ENCODE measurements at places on chromosomes 6 and 20.

DNA sequence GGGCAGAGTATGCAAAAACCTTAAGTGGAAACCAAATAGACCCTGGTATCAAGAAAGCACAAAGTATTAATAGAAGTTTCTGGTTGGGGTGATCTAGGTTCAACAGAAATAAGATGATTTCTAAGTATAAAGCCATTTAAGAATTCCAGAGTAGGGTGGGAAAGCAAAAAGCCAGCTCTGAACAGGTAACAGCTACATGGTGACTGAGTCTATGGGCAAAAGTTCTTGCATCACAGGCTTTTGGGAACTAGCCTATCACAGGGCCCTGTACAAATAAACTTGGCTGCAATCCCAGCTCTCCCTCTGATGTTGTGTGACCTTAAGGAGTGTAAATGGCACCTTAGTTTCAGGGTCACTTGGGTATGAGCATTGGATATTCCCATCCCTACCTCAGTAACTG is 5.5 kb downstream of the TCF19 start:
- DNase-seq: no peak
- H3K4me1 ChIP-seq: peaks cover 11% of the 10 kb centered on the region
- H3K27me3 ChIP-seq: no peaks in the 10 kb centered on the region
- H3K27ac ChIP-seq: no peak overlapping the region

DNA sequence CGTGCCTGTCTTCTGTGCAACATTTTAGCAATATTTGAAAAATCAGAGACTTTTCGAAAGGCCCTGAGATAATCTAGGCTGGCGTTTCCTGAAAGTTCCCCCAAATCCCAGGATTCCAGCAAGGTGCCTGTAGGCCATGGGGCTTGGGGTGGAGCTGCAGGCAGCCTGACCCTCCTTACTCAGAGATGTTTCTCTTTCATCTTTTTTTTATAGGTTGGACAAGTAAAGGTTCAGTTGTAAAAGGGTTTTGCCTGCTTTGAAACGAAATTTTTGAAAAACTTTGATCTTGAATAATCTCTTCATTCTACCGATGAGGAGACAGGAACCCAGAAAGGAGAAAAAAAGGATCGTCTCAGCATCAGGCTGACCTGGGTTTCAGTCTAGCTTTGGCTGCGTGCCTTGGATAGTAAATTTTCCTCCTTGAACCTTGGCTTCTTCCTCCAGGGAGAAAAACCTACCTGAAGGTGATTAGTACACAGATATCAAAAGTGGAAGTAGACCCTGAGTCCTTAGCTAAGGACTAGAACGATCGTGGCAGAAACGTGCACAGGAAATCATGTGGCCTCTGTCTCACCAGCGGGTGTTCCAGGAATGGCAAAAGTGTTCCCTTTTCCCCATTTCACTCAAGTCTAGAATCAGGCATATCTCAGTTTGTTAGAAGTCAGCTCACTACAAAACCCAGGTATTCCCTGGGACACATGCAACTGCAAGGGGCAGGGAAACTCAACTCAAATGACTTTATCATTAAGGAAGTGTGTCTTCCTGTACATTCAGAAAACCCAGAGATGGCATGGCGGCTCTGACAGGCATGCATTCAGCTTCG is 128.2 kb upstream of the PTPN1 start:
- no peaks in the 10 kb centered on the region for H3K27me3 ChIP-seq
- DNase-seq: no peak
- H3K4me3 ChIP-seq: peak overlapping the region; percentile 35
- peaks cover 9% of the 10 kb centered on the region for H3K36me3 ChIP-seq
- peaks cover 52% of the 10 kb centered on the region for H3K4me1 ChIP-seq

- peaks cover 6% of the 10 kb centered on the region for H3K27me3 ChIP-seq
- no peaks in the 10 kb centered on the region for H3K4me1 ChIP-seq
- no peaks in the 10 kb centered on the region for H3K36me3 ChIP-seq
- DNase-seq: no peak
- no peak overlapping the region for H3K27ac ChIP-seq
These were observed 772.8 kb upstream of the GJE1 start for GRCh38 chr6:141359953-141360352.

DNA sequence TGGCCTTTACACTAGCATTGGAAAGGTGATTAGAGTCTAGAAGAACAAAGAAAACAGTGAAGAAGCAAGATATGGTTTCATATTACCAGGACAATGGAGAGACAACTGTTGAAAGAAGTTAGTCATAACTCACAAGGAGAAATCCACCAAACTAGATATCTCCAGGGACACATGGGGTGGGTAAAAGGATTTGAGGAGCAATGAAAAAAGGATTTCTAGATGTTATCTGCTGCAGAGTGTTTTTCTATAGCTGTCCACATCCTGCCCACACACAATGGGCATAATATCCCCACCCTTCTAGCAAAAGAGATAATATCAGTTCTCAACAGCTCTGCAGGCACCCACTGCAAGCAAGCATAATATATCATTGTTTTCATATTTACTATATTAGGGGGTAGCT is 303.1 kb downstream of the HAO1 start:
- H3K27ac ChIP-seq: no peak overlapping the region
- H3K4me1 ChIP-seq: no peaks in the 10 kb centered on the region
- H3K36me3 ChIP-seq: no peaks in the 10 kb centered on the region
- DNase-seq: no peak

DNA sequence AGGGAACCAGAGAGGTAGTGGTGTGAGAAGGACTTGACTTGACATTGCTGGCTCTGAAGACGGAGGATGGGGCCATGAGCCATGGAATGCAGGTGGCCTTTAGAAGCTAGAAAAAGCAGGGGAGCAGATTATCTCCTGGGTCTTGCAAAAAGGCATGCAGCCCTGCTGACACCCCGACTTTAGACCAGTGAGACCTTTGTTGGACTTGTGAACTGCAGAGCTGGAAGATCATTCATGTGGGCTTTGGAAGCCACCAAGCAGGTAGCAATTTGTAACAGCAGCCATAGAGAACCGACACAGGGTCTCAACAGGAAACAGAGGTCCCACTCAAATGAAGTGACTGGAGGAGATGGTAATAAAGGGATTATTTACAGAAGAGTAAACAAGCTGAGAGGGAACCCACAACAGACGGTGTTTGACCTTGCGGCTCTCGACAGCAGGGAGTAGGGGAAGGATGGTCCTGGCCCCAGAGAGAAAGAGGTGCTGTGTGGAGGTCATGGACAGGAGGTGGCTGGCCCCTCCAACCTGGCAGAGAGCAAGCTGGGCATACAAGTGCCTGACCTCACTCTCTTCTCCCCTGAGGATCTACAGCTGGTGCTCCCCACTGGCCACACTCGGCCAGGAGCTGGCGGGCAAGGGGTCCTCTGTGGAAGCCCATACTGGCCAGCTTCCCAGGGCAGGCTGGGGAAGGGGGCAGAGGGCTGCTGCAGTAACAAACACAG is 43.9 kb downstream of the SLC22A23 start:
- no peak overlapping the region for H3K27ac ChIP-seq
- no peak for DNase-seq
- H3K27me3 ChIP-seq: peaks cover 44% of the 10 kb centered on the region
- peaks cover 5% of the 10 kb centered on the region for H3K4me1 ChIP-seq

DNA sequence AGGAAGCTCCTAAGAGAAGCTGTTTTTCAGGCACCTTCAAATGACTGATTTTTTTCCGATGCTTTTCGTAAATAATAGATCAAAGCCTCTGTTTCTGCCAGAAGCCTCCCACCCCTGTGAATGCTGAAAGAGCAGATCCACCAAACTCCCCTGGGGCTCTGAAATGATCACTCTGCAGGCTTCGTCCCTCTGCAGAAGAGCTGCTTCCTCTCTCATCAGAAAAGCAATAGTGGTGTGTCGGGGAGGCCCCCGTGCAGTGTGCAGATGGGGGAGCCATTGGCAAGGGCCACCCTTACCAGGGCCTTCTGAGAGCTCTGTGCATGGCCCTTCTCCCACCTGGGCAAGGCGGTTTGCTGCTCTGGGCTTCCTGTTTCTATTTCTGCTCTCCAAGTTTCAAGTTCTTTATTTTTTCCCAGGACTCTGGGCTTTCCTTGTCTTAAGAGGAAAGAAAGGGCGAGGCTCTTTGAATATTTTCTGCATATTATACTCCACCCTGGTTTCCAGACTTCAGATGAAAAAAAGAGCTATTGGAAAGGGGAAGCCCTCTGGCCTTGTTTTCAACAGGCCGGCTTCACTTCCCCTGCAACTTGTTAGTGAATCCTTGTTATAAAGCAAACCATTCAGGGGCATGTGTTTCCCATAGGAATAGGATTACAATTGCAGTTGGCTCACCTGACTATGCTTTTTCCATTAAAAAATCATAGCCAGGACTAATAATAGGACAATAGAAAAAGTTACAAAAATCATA is 155.2 kb downstream of the TTLL2 start:
- no peak overlapping the region for H3K4me3 ChIP-seq
- no peaks in the 10 kb centered on the region for H3K4me1 ChIP-seq
- no peak overlapping the region for H3K27ac ChIP-seq
- H3K27me3 ChIP-seq: peaks cover 48% of the 10 kb centered on the region
- no peaks in the 10 kb centered on the region for H3K36me3 ChIP-seq

DNA sequence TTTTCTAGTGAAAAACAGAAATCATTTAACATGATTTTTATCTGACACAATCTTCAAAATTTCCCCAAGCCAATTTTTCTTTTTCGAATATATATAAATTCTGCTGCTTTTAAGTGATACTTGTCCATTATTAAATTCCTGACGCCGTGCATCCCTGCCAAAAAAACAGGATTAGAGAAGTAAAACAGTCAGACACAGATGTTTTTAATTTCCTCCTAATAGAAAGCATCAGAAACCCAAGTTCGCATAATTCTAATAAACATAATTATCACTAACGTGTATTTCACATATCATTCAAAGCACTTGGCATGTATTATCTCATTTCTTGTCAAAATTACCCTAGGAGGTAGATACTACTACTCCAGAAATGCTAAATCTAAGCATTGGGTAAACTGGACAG is 179.5 kb downstream of the ZFP64 start:
- no peaks in the 10 kb centered on the region for H3K36me3 ChIP-seq
- no peak overlapping the region for H3K27ac ChIP-seq
- peaks cover under 1% of the 10 kb centered on the region for H3K27me3 ChIP-seq
- H3K4me1 ChIP-seq: no peaks in the 10 kb centered on the region

DNA sequence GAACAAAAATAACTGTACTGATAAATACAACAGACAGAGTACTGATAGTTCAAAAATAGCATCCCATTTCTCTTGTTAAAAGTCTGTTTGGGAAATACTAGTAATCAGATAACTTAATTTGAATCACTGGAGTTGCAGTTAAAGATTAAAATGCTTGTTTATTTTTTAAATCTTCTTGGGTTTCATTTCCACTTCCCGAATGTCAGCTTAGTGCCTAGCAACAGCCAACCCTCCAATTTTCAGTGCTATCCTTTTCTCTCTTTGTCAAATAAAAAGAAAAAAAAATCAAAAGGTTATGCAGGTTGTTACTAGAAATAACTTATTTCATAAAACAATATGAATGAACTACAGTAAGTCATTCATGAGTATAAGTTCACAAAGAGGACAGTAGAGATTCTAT is 257.7 kb upstream of the STXBP5 start:
- no peak overlapping the region for H3K27ac ChIP-seq
- DNase-seq: no peak
- H3K36me3 ChIP-seq: no peaks in the 10 kb centered on the region
- no peak overlapping the region for H3K4me3 ChIP-seq
- H3K4me1 ChIP-seq: peaks cover 8% of the 10 kb centered on the region

DNA sequence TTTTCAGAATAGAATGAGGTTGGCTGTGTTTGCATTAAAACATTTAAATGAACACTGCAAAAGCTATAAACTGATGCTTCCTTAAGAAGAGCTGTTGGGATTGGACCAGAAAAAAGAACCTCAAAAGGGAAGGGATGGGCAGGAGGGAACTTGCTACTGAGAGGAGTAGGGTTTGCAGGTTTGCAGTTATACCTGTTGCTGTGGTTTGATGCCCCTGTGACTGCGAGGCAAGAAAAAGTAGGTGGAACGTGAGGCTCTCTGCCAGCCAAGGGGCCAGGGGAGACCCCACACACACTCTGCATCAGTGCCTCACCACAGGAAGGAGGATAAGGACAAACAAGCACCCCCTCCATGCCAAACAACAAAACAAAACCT is 197.2 kb downstream of the BCAS1 start:
- DNase-seq: no peak
- peaks cover 48% of the 10 kb centered on the region for H3K4me1 ChIP-seq
- H3K36me3 ChIP-seq: peaks cover 18% of the 10 kb centered on the region
- H3K4me3 ChIP-seq: peak overlapping the region; percentile 78
- H3K27me3 ChIP-seq: no peaks in the 10 kb centered on the region
- H3K27ac ChIP-seq: peak overlapping the region; percentile 95

GRCh38 chr6:129603741-129604140 is 106.2 kb downstream of the ARHGAP18 start:
- H3K27ac ChIP-seq: no peak overlapping the region
- DNase-seq: no peak
- H3K4me1 ChIP-seq: no peaks in the 10 kb centered on the region
- H3K36me3 ChIP-seq: peaks cover 8% of the 10 kb centered on the region
- no peaks in the 10 kb centered on the region for H3K27me3 ChIP-seq
- no peak overlapping the region for H3K4me3 ChIP-seq

- H3K4me1 ChIP-seq: no peaks in the 10 kb centered on the region
- H3K4me3 ChIP-seq: no peak overlapping the region
- peaks cover 4% of the 10 kb centered on the region for H3K36me3 ChIP-seq
- H3K27ac ChIP-seq: no peak overlapping the region
- H3K27me3 ChIP-seq: no peaks in the 10 kb centered on the region
- DNase-seq: no peak
These were observed 14.1 kb upstream of the CHMP4B start for GRCh38 chr20:33796907-33797544.

DNA sequence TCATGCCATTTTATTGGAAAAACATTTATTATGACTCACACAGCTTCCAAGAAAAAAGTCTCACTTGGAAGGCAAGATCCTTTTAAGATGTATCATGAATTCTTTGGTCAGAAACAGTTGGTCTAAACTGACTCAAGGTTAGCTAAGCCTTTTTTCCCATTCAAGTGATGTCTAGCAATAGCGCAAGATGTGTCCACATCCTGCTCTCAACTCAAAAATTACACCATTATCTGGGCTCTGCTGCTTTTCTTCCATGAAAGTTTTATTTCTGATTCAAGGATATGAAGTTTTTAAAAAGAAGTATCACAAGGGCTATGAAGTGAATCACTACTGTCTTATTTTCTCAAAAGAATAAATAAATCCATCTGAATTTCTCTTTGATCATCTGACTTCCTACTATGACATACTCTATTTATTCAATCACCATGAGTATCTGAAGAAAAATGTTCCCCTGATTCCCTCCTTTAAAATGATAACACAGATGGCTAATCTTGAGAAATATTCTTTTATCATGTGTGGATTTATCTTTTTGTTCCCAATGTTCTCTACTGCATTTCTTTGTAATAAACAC is 139.2 kb downstream of the AHI1 start:
- no peak overlapping the region for H3K27ac ChIP-seq
- H3K4me3 ChIP-seq: no peak overlapping the region
- DNase-seq: no peak
- H3K27me3 ChIP-seq: no peaks in the 10 kb centered on the region

- no peak overlapping the region for H3K27ac ChIP-seq
- peaks cover 4% of the 10 kb centered on the region for H3K4me1 ChIP-seq
- H3K27me3 ChIP-seq: peaks cover 79% of the 10 kb centered on the region
- no peak overlapping the region for H3K4me3 ChIP-seq
- DNase-seq: no peak
- H3K36me3 ChIP-seq: peaks cover 2% of the 10 kb centered on the region
These were observed 5.1 kb downstream of the TMEM151B start for GRCh38 chr6:44275271-44275748.

GRCh38 chr20:62241506-62241905 is 3.2 kb downstream of the OSBPL2 start:
- no peak overlapping the region for H3K4me3 ChIP-seq
- no peaks in the 10 kb centered on the region for H3K27me3 ChIP-seq
- DNase-seq: no peak
